ENCODE measurements at places on chromosomes 5 and 9.

DNA sequence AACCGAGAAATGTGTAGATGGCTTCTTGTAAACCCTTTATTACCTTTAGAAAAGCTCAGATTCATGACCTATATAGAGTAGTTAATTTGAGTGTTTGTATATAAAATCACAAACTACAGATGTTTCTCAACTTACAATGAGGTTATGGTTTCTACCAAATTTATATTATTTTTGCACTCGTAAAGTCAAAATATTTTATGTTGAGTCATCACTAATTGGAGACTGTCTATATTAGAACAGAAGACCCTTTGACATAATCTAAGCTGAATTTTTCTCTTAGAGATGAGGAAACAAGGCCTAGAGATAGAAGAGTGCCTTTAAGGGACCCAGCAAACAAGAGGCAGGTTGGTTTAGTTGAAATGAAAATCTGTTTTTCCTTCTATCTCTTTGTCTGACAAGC is 20.0 kb upstream of the NMUR2 start:
- DNase-seq = no peak

DNA sequence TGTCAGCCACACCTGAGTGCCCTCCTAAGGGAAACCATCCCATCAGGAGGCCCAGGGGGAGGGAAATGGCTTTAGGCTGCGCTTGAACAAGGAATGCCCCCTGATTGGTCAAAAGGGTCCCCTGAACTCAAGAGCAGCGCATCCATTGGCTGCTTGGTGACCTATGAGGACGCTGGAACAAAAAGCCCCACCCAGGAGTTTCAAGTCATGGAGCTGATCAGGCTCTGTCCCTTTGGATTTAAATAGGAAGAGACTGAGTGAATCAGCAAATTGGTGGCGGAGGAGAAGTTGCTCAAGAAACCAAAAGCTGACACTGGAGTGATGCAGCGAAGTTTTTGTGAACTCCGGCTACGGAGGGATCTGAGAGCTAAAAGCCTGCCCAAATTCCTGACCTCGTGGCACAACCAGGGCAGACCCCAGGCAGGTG is 66.7 kb downstream of the SMIM23 start:
- no peak for DNase-seq

GRCh38 chr5:6820851-6821479 is 107.7 kb downstream of the TENT4A start:
- DNase-seq = no peak

DNA sequence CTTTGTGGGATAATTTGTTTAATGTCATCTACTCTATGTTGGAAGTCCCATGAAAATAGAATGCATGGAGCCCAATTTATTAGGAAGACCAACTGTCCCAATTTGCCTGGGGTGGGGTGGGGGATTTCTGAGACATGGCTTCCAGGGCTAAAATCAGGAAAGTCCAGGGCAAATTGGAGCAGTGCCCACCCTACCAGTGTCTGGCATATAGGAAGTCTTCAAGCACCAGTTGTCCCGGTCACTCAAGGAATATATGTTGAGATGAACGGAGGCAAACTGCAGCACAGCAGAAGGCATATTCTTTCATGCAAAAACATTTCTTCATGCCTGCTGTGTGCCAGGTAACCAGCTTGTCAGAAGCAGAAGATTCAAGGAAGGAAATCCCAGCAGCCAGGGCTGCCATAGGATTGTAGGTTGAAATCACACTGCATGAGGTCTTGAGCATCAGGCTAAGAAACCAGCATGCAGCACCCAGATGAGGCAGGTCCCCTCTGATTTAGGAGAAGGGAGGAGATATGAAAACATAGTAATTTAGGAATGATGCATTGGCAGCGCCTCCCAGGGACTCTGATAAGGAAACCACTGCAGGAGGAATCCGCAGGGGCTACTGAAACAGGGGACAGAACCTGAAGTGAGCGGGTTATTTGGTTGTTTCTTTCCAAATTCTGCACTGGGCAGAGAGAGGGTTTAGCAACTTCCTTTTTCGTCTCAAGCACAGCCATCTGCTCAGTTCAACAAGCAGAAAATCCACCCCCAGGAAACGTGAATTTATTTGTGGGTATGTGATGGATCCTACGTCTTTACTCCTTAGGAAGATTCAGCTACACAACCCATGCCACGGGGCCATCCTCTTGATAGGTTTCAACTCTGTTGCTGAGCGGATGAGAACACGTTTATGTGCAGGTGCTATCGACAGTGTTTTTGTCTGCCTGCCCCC is 112.6 kb upstream of the CPEB4 start:
- DNase-seq = no peak

DNA sequence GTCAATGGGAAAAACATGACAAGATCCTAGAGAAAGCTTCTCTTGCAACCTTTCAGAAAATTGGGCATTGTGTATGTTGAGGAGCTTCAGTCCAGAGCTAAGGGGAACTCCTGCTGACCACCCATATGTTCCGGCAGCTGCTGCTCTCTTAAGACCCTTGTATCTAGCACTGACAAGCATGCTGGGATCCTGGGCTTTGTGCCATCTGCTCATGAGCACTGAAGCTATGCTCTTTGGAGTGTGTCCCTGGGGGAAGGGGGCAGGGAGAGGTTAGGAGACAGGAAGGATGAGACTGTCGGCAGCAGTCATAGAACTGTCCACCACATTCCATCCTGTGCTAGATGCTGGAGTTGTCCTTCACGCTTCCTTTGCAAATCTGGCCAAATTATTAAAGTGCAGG is 109.3 kb downstream of the JAKMIP2 start:
- DNase-seq = no peak

GRCh38 chr5:101112645-101113044 is 209.6 kb upstream of the ST8SIA4 start:
- no peak for DNase-seq

GRCh38 chr5:59673438-59674058 is 220.0 kb downstream of the PDE4D start:
- no peak for DNase-seq

GRCh38 chr5:83404182-83404716 is 67.3 kb upstream of the VCAN start:
- no peak for DNase-seq

GRCh38 chr9:82570226-82570625 is 492.7 kb downstream of the RASEF start:
- no peak for DNase-seq

- no peak for DNase-seq
Measured at GRCh38 chr5:73122875-73123810, 2.8 kb downstream of the TMEM171 start.

DNA sequence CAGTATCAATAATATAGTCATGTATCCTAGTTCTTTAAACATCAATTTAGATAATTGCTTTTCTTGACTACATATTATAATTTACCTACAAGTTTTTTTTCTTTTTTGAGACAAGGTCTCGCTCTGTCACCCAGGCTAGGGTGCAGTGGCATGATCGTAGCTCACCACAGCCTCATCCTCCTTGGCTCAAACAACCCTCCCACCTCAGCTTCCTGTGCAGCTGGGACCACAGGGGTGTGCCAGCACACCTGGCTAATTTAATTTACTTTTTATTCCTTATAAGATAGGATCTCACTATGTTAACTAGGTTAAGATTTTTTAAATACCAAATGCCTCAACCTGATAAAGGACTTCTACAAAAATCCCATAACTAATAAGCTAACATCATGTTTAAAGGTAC is 21.1 kb downstream of the UIMC1 start:
- no peak for DNase-seq

DNA sequence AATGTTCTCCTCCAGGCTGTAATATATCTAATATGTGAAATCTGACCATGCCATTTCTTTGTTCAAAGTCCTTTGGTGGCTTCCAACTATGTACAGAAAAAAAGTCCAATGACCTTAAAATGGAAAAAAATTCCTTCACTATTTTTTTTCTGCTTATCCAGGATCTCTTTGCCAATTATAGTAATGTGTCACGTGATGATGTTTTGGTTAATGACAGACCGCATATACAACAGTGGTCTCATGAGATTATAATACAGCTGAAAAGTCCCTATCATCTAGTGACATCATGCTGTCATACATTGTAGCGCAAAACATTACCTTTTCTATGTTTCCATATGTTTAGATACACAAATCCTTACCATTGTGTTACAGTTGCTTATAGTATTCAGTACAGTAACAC is 477.6 kb downstream of the TMEM232 start:
- DNase-seq = no peak

DNA sequence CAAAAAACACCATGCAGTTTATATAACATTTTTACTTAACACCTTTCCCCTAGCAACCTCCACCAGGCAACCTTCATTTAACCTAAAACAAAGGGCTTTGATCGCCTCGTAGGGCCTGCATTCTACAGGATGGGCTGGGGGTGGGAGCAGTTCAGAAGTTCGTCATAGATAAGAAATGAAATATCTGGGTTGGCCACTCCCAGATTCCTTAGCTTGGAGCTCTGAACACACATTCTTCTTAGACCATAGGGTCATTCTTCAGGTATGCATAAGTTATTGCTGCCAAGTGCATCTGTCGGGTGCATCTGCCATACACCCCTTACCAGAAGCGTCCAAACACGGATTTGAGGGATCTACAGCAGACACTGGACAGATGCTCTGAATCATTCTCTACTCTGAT is 4.3 kb upstream of the SLC22A5 start:
- no peak for DNase-seq

- DNase-seq = no peak
Measured at GRCh38 chr5:149186506-149186905, 45.2 kb downstream of the ABLIM3 start.

DNA sequence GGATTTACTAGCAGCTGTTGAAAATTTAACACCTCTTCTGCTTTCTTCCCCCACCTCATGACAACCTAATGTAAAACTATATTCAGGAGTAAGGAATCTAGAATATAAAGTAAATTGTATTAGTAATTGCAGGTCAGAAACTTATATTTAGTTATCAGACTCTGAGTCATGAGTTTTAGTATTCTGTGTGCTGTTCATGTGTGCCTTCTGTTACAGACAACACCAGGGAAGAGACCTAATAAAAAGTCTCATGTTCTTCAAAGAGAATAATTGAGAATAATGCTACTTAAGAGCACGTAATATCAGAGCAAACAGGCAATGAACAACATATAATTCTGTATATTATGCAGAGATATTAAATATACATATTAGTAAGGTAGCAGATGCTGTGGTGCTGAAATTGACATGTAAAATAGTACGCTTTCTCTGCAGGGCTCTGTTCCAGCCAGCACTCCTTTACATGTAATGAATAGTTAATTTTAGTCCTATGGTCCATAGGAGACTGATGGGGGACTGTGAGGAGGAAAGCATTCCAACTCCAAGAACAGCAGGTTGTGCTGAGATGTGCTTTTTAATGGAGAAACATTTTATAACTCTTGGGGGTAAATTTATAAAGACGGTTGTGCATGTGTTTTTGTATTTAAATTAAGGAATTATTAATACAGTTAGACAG is 106.4 kb downstream of the ZSWIM6 start:
- DNase-seq = no peak

DNA sequence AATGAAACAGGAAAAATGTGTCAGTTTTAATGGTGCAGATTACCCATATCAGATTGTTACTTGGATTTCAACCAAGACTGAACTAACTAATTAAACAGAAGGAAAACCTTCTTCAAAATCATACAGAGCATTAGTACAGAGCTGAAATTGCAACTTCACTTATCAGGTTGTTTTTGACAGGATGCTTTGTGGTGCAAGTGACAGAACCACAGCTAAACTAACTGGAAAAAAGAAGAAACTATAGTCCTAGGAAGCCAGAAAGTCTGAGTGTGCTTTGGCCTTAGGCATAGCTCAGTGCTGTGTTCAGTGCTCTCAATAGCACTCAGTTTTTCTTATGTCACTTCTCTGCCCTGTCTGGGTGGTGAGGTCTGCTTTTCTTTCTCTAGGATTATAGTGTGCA is 267.4 kb downstream of the CHSY3 start:
- no peak for DNase-seq

DNA sequence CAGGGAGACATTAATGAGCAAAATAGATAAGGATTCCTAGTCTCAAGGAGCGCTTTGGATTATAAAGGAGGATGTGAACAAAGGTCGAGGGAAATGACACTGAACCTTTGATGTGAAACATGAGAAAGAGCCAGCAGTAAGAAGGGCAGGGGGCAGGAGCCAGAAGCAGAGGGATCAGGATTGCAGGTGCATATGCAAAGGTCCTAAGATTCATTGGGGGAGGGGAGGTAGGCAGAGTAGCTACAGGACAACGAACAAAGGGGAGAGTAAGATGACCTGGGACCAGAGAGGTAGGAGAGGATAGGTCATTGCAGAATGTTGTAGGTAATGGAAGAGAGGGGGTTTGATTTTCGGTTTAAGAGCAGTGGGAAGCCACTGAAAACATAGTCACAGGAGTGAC is 129.2 kb upstream of the TRPM3 start:
- no peak for DNase-seq

DNA sequence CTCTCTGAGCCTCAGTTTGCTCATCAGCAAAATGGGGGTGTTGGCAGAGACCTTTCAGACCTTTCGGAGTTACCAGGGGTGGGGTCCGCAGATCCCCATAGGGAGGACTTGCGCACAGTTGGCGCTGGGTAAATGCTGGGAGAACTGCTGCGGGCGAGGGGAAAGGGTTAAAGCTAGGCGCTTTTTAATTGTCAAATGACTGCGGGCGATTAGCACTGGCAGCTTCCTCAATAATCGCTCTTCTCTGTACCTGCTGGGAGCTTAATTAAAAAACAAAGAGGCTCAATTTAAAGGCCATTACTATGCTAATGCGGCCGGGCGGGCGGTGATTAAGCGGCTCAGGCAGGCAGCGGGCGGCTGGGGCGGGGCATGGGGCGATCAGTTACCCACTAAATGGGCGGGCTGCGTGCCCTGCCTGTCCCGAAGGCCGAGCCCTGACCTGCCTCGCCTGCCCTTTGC is 63.0 kb downstream of the LMX1B start:
- DNase-seq = no peak

DNA sequence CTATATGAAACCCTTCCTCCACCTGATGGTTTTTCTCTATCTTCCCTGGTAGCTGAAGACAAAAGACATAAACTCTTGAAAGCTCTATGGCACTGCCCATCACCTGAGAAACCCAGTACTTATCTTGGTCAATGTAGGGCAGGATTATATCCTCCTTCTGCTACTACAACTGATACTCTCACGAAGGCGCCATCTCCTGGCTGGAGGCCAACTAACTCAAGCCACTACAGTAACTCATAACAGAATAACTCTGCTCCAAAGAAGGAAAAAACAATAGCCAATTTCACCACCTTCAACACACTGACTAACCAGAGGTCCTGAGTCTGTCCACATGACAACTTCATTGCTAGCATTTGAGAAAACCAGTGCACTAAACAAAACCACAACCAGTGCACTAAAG is 409.2 kb downstream of the CETN3 start:
- DNase-seq = no peak

- no peak for DNase-seq
Measured at GRCh38 chr5:7970816-7971215, 101.9 kb downstream of the MTRR start.

GRCh38 chr5:73619606-73620333 is 6.2 kb upstream of the ARHGEF28 start:
- DNase-seq = no peak

GRCh38 chr5:158990979-158991775 is 108.5 kb downstream of the EBF1 start:
- DNase-seq = no peak
